ENCODE measurements at places on chromosomes 7 and 10.
A peak's percentile ranks its signal among the peaks of the same experiment; 100 is the strongest.

GRCh38 chr7:139618482-139619366 is 95.2 kb downstream of the CLEC2L start:
- peak; percentile 62 for DNase-seq

GRCh38 chr7:13991791-13992595 is 2.5 kb upstream of the ETV1 start:
- no peak for DNase-seq

GRCh38 chr7:112873831-112874553 is 83.8 kb upstream of the TMEM168 start:
- DNase-seq: no peak

DNA sequence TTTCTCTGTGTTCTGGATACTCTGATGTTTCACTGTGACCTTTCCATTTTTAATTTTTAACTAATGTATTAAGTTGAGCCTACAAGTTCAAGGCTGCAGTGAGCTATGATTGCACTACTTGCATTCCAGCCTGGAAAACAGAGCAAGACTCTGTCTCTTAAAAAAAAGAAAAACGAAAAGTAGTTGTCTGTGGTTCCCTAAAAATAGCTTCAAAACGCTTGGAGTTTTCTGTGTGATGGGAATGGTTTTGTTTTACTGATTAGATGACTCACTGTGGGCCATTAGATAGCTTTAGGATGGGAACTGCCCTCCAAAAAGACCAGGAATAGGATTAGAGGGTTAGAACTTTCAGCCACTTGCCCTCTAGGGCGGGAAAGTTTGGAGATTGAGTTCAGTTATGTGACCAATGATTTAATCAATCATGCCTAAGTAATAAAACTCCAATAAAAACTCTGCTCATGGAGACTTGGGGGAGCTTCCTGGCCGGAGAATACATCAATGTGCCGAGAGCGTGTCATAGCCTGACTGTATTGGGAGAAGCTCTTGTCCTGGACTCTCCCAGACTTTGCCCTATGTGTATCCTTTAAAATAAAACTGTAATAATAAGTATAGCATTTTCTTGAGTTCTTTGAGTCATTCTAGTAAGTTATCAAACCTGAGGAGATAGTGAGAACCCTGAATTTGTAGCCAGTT is 147.1 kb downstream of the LYZL1 start:
- no peak for DNase-seq

GRCh38 chr7:104388222-104388621 is 59.8 kb downstream of the LHFPL3 start:
- no peak for DNase-seq

GRCh38 chr10:70652761-70653657 is 19.3 kb upstream of the ADAMTS14 start:
- no peak for DNase-seq

DNA sequence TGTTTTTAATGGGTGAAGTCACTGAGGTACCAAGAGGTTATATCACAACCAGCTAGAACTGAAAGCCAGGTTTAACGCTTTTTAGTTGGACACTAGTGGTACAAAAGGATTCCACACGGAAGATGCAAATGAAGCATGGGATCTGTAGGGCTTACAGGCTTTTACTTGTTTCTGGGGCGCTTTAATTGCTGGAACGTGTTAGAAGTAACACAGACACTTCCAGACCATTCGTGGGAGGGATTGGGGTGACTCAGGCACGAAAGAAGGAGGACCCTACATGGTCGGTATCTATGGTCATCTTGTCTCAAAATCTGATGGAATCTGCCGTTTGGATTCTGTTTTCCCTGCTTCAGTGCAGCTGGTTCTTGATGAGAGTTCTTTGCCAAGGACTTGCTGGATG is 1.0 kb downstream of the YKT6 start:
- DNase-seq: no peak

- no peak for DNase-seq
Observed at GRCh38 chr10:80288849-80289248, 609 bp downstream of the MAT1A start.

DNA sequence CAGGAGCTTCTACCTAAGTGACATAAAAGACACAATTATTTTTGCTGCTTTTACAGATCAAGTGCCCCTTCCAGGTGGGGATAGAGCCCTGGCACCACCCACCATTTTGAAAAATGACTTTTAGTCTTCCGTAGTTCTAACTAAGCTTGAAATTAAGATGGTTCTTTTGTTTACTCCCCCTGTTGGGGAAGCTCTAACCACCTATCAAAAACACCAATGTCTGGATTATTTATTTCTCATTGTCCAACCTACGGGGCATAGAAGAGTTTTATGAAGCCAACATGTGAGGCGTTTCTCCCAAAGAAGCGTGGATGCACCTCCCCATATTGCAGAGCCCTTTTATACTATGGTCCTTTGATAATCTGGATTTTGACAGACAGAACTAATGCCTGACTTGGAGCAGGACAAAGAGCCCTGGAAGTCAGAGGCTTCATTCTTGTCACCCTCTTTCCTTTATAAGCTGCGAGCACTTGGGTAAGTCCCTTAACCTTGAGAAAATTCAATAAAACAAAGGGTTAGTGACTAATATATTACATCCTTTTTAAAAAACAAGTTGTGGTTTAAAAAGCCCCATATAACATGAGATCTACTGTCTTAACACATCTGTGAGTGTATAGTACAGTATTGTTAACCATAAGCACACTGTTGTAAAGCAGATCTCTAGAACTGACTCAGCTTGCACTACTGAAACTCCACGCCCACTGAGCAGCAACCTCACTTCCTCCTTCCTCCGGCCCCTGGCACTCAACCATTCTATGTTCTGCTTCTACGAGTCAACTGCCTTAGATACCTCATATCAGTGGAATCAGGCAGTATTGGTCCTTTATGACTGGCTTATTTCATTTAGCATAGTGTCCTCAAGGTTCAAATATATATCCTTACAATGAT is 67.5 kb downstream of the ATXN7L1 start:
- DNase-seq: no peak

DNA sequence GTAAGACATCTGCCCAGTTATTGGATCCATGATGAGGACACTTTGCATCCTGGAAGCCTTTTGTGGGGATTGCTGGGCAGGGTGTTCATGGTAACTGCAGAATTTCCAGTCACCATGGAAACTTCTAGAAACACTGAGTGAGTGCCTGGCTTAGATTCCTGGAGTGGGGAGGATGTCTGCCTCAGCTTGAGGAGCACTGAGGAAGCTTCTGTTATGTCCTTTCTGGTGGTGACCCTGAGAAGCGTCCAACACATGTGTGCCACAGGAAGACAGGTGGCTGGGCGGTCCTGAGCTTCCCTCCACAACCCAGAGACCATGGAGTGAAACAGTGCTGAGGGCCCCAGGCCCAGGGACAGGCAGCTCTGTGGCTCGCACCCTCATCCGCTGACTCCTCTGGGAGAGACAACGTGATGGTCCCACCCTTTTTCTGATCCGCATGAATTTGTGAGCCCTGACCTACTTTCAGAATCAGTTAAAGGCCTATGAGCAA is 191.8 kb upstream of the CXCL12 start:
- no peak for DNase-seq

All from endothelial cell (in vitro differentiated cells).